ENCODE measurements at places on chromosomes 2 and 18. TPM values are rescaled to one million over a fixed set of nuclear protein-coding genes. Genes with fewer than 3 reads are reported as not detected.

LYG1 gene
- 1.0 TPM for total RNA-seq

DNA sequence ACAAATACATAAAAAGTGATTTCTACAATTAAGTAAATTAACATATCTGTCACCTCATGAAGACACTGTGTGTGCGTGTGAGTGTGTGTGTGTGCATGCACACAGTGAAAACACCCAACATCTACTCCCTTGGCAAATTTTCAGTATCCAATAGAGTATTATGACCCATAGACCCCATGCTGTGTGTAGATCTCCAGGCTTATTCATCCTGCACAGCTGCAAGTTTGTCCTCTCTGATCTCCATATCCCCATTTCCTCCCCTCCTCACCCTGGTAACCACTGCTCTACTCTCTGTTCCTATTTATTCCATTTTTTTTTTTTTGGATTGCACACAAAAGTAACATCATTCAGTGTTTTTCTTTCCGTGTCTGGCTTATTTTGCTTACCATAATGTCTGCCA lies 391.0 kb downstream of the SOX11 start:
- no peaks in the 10 kb centered on the region for H3K27me3 ChIP-seq
- no peak overlapping the region for H3K27ac ChIP-seq
- no peak for DNase-seq
- no peak overlapping the region for H3K4me3 ChIP-seq

DNA sequence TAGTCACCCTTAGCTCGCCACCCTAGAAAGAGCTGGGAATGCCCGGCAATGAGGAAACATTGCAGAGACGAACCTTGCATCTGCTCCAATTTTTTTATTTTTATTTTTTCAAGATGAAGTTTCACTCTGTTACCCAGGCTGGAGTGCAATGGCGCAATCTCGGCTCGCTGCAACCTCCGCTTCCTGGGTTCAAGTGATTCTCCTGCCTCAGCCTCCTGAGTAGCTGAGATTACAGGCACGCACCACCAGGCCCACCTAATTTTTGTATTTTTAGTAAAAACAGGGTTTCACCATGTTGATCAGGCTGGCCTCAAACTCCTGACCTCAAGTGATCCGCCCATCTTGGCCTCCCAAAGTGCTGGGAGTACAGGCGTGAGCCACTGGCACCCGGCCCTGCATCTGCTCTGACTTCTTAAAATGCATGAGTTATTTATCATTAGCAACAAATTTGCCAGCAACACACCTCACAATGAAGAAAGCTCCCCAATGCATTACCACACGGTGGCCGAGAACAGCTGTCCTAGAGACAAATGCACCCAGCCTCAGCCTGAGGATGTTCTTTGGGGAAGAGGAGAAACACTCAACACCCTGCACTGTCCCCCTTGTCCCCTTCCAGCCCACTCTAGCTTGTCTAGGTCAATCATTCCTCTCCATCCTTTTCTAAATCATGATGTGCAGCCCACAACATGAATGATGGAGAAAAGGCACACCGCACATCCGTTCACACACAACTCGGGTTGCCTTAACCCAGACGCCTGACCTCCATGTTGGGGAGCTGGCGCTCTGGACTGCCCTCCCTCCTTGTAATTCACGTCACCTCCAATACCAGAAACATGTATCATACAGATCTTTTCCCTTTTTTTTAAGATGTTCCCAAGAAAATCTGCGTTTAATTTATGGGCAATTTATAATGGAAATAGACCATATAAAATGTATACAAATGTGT lies 46.9 kb downstream of the TTC32 start:
- H3K27ac ChIP-seq: no peak overlapping the region
- H3K27me3 ChIP-seq: no peaks in the 10 kb centered on the region
- no peaks in the 10 kb centered on the region for H3K4me1 ChIP-seq
- H3K36me3 ChIP-seq: no peaks in the 10 kb centered on the region
- no peak overlapping the region for H3K4me3 ChIP-seq
- DNase-seq: no peak

LTBP1 gene
- total RNA-seq: not detected

DNA sequence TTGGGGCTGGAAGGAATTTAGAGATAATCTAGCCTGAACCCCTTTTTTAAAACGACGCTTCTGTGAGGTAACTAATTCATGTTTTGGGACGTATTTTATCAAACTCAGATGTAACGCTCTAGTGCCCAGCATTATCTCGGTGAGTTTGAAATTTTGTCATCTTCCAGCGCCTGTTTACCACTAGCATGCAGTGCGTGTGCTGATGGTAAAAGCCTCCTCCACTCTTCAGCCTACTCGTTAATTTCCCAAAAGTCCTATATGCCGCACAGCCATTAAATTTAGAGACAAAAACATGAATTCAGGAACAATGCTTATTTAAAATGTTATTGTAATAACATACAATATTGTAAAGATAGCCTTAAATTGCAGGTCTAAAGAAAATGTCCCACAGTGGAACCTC lies 2.8 kb downstream of the ZCCHC2 start:
- H3K4me3 ChIP-seq: peak overlapping the region; percentile 81
- H3K36me3 ChIP-seq: no peaks in the 10 kb centered on the region
- no peaks in the 10 kb centered on the region for H3K27me3 ChIP-seq
- H3K4me1 ChIP-seq: peaks cover 35% of the 10 kb centered on the region

- H3K36me3 ChIP-seq: peaks cover 29% of the 10 kb centered on the region
- no peak overlapping the region for H3K27ac ChIP-seq
- H3K27me3 ChIP-seq: no peaks in the 10 kb centered on the region
- H3K4me3 ChIP-seq: no peak overlapping the region
Observed at GRCh38 chr2:219221957-219222518, 3.3 kb upstream of the ABCB6 start.

APLF gene
- 7.9 TPM for total RNA-seq

OXER1 gene
- 0.37 TPM for total RNA-seq

DNA sequence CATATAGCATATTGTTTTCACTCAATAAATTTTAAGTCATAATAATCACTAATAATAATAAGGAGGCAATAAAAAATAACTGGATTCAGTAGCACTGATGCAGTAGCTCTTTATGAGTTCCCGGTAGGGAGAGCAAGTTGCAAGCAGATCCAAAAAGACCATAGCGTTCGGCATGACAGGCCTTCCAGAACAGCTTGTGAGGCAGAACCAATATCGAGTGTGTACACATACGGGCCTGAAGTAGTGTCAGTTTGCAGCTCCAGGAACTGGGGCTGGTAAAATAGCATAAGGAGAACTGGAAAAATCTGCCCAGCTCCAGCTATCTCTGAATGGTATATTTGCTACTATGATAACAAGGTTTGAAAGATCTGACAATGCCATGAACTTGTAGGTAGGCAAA lies 1607.8 kb upstream of the PIK3C3 start:
- H3K36me3 ChIP-seq: no peaks in the 10 kb centered on the region
- H3K27ac ChIP-seq: no peak overlapping the region
- no peaks in the 10 kb centered on the region for H3K4me1 ChIP-seq
- no peaks in the 10 kb centered on the region for H3K27me3 ChIP-seq
- H3K4me3 ChIP-seq: no peak overlapping the region

- DNase-seq: peak; percentile 40
- H3K36me3 ChIP-seq: peaks cover 31% of the 10 kb centered on the region
- H3K27ac ChIP-seq: no peak overlapping the region
- no peaks in the 10 kb centered on the region for H3K27me3 ChIP-seq
Observed at GRCh38 chr2:218648088-218648786, 11.2 kb downstream of the ZNF142 start.

DNA sequence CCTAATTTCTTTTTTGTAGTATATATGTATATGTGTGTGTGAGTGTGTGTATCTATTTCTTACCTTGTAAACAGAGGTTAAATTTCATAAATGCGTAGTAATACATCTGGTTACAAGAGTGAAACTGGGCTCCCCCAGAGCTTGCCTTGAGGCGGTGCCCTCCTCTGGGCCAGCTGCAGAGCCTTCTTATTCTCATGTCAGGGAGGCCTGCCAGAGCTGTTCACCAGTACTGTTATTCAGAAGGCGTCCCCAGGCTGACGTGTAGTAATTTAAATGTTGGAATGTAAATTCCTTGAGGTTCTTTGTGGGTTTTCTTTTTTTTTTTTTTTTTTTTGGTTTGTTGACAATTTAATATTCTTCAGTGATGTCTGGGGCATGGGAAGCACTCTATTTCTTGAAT lies 11.2 kb downstream of the COPS8 start:
- DNase-seq: no peak
- no peaks in the 10 kb centered on the region for H3K4me1 ChIP-seq
- no peaks in the 10 kb centered on the region for H3K27me3 ChIP-seq
- no peak overlapping the region for H3K27ac ChIP-seq
- H3K4me3 ChIP-seq: no peak overlapping the region

- H3K4me1 ChIP-seq: no peaks in the 10 kb centered on the region
- no peak overlapping the region for H3K27ac ChIP-seq
- no peak for DNase-seq
- H3K36me3 ChIP-seq: no peaks in the 10 kb centered on the region
Observed at GRCh38 chr2:145744541-145745386, 1224.8 kb upstream of the ZEB2 start.

DNA sequence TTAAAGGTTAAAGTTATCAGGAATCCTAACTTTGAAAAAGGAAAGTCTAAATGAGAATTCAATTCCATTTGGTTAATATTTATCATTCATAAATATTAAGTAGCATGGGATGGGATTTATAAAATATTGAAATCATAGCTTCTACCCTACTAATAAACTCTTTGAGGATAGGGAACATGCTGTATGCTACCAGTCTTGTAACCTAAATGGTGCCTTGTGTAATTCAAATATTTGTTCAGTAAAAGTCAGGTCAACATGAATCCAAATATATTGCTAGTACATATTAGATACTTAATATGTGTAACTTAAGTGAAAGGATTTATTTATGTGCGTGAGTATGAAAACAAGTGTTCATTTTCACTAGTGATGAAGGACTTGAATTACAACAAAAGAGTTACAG lies 94.1 kb downstream of the CAMKMT start:
- H3K4me1 ChIP-seq: no peaks in the 10 kb centered on the region
- no peaks in the 10 kb centered on the region for H3K36me3 ChIP-seq
- H3K4me3 ChIP-seq: no peak overlapping the region
- no peaks in the 10 kb centered on the region for H3K27me3 ChIP-seq
- DNase-seq: no peak

DNA sequence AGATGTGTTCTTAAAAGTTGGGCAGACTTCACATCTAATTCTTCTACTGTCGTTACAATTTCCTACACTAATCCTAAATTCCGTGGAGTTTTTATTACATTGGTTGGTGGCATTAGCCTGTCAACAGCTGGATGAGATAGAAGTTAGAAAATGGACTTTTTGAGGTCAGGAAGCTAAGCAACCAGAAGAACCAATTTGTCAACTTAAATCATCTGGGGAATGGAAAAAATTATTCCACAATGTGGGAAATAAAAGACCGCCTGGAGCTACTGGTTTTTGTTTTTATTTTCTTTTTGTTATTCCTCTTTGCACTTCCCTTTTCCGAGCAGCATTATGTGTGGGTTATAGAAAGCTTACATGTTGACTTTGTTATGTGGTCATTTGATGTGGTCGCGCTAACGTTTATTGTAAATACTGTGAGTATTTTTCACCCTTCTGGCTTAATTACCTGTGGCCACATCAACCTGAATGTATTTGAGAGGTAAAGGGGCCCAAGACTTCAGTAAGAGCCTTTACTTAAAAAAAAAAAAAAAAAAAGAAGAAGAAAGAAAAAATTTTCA lies 75.3 kb downstream of the PTPRM start:
- H3K27me3 ChIP-seq: no peaks in the 10 kb centered on the region
- H3K4me3 ChIP-seq: no peak overlapping the region
- no peaks in the 10 kb centered on the region for H3K4me1 ChIP-seq
- no peaks in the 10 kb centered on the region for H3K36me3 ChIP-seq
- DNase-seq: no peak

- H3K4me3 ChIP-seq: no peak overlapping the region
- H3K36me3 ChIP-seq: no peaks in the 10 kb centered on the region
- no peak overlapping the region for H3K27ac ChIP-seq
- DNase-seq: no peak
- H3K4me1 ChIP-seq: no peaks in the 10 kb centered on the region
- H3K27me3 ChIP-seq: no peaks in the 10 kb centered on the region
Observed at GRCh38 chr2:179272406-179273192, 8.0 kb upstream of the SESTD1 start.

POMC gene
- 3.5 TPM for total RNA-seq

- H3K36me3 ChIP-seq: no peaks in the 10 kb centered on the region
- no peak overlapping the region for H3K4me3 ChIP-seq
- no peaks in the 10 kb centered on the region for H3K27me3 ChIP-seq
- DNase-seq: no peak
- H3K4me1 ChIP-seq: no peaks in the 10 kb centered on the region
- H3K27ac ChIP-seq: no peak overlapping the region
Observed at GRCh38 chr2:169716238-169716886, 17.3 kb upstream of the KLHL23 start.

RGPD5 gene
- 19.5 TPM for total RNA-seq

- no peaks in the 10 kb centered on the region for H3K36me3 ChIP-seq
- no peak overlapping the region for H3K27ac ChIP-seq
- H3K27me3 ChIP-seq: no peaks in the 10 kb centered on the region
- H3K4me1 ChIP-seq: no peaks in the 10 kb centered on the region
- no peak overlapping the region for H3K4me3 ChIP-seq
Observed at GRCh38 chr2:236714080-236714479, 144.5 kb downstream of the ACKR3 start.

- no peaks in the 10 kb centered on the region for H3K27me3 ChIP-seq
- no peak overlapping the region for H3K27ac ChIP-seq
- DNase-seq: no peak
- H3K4me3 ChIP-seq: no peak overlapping the region
- H3K4me1 ChIP-seq: no peaks in the 10 kb centered on the region
Observed at GRCh38 chr18:11179959-11180519, 30.7 kb upstream of the PIEZO2 start.

GRCh38 chr2:190533968-190534309 lies 583 bp downstream of the NEMP2 start:
- H3K36me3 ChIP-seq: no peaks in the 10 kb centered on the region
- peak; percentile 54 for DNase-seq
- H3K27me3 ChIP-seq: no peaks in the 10 kb centered on the region
- H3K27ac ChIP-seq: peak overlapping the region; percentile 96

CIB4 gene
- not detected for total RNA-seq

TRIM43 gene
- total RNA-seq: not detected

RBBP8 gene
- 51.9 TPM for total RNA-seq

GRCh38 chr18:62763101-62763521 lies 47.8 kb downstream of the PHLPP1 start:
- H3K4me3 ChIP-seq: no peak overlapping the region
- no peak overlapping the region for H3K27ac ChIP-seq
- DNase-seq: no peak
- no peaks in the 10 kb centered on the region for H3K4me1 ChIP-seq

GRCh38 chr2:196961889-196962288 lies 35.4 kb upstream of the PGAP1 start:
- no peaks in the 10 kb centered on the region for H3K27me3 ChIP-seq
- DNase-seq: no peak
- H3K4me3 ChIP-seq: no peak overlapping the region
- no peaks in the 10 kb centered on the region for H3K4me1 ChIP-seq
- no peaks in the 10 kb centered on the region for H3K36me3 ChIP-seq
- no peak overlapping the region for H3K27ac ChIP-seq

REG1B gene
- total RNA-seq: not detected

GRCh38 chr2:168765401-168765800 lies 37.0 kb upstream of the NOSTRIN start:
- H3K27me3 ChIP-seq: no peaks in the 10 kb centered on the region
- H3K36me3 ChIP-seq: no peaks in the 10 kb centered on the region
- H3K4me3 ChIP-seq: no peak overlapping the region
- DNase-seq: no peak

CELF4 gene
- total RNA-seq: not detected

GRCh38 chr2:207960090-207960489 lies 65.2 kb downstream of the PLEKHM3 start:
- H3K4me1 ChIP-seq: no peaks in the 10 kb centered on the region
- H3K4me3 ChIP-seq: no peak overlapping the region
- H3K36me3 ChIP-seq: no peaks in the 10 kb centered on the region
- DNase-seq: no peak
- no peak overlapping the region for H3K27ac ChIP-seq
- H3K27me3 ChIP-seq: no peaks in the 10 kb centered on the region

Data from naive thymus-derived CD4-positive, alpha-beta T cell (primary cell).